ENCODE measurements at places on chromosomes 4 and X. TPM values are rescaled to one million over a fixed set of nuclear protein-coding genes. Genes with fewer than 3 reads are reported as not detected.

F8A1 gene
- 34.0 TPM for total RNA-seq

PAGE2 gene
- total RNA-seq: not detected

TFE3 gene
- 42.5 TPM for total RNA-seq

ATOH1 gene
- not detected for total RNA-seq

DNA sequence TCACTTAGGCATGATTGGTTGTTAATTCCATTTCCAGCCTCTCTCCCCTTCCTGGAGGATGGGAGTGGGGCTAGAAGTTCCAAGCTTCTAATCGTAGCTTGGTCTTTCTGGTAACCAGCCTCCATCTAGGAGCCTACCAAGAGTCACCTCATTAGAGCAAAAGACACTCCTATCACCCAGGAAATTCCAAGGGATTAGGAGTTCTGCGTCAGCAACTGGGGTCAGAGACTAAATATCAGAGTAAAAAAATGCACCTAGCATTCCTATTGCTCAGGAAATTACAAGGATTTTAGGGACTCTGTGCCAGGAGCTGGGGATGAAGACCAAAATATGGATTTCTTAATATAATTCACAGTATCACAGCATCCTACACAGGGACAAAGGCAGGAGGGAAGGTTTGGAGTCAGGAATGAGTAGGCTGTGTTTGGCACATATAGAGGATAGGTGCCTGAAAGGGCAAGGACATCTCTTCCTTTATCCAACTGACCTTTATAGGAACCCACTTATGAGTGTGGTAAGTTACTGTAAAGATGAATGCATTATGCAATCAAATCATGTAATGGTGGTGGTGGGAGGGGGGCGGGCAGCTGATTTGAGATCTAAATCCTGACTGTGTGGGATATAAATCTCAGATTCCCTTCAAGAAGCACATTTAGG lies 30.5 kb upstream of the LIMCH1 start:
- no peak for DNase-seq

- DNase-seq: no peak
Measured at GRCh38 chrX:17547658-17548057, 172.7 kb downstream of the NHS start.

DNA sequence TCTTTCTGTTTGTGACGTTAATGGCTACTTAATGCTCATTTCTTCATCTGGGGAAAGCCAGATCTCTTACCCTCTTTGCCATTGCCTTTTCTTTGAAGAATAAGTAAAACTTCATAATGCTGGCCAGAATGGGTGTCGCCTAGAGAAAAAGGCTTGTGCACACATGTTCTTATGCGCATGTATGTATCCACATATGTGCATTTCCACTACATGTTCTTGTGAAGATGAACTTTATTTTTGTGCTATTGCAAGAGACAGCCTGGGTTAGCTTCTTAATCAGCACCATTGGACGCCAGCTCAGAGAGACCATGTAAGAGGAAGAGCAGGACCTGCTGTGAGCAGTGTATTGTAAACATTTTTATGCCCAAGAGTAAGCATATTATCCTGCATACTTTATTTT lies 178.7 kb downstream of the SPRY1 start:
- no peak for DNase-seq

DNA sequence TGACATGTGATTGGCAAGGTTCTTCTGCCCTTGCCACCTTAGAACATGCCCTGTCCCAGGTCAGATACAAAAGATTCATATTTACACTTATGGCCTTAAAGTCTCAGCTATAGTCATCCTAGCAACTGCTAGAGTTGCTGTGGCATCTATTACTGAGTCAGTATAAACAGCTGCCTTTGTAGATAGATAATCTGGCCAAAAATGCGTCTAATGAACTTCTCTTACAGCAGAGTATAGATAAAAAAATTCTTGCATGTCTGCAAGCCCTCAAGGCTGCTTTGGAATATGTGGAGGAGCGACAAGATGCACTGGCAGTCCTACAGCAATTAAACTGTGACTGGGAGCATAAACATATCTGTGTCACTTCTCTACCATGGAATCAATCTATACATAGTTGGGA lies 1209.7 kb upstream of the PABPC4L start:
- DNase-seq: no peak

DNA sequence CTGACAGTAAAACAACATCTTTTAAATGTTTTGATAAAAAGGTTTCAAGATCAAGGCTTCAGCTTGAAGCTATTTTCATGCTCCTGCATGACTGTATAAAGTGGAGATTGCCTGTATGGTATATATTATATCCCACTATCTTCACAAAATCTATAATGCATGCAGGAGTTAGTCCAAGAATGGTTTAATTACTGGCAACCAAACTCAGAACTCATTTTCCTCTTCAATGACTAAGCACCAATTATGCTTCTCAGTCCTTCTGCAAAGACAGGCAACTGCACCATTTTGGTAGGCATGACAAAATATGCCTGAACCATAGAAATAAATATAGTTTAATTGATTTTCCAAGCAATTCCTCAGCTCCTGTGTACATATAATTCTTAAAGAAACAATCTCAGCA lies 54.5 kb downstream of the NPY5R start:
- DNase-seq: no peak

- DNase-seq: no peak
Measured at GRCh38 chr4:60396341-60397049, 803.6 kb upstream of the ADGRL3 start.

DNA sequence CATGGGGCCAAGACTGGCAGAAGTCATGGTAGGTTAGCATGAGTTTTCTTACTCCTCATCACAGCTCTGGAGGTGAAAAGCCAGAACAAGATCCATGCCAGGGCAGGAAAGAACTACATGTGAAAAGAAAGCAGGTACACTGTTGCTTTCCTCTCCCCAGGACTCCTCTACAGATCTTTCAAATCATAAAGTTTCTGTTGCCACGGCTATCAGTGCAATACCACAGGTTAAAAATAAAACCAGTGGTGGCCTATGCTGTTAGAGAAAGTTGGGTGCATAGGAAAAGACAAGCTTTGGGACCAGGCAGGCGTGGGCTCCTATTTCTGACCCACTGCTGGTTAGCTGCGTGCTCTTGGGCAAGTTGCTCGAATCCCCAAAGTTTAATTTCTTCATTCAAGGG lies 81.4 kb downstream of the SH3RF1 start:
- no peak for DNase-seq

DNA sequence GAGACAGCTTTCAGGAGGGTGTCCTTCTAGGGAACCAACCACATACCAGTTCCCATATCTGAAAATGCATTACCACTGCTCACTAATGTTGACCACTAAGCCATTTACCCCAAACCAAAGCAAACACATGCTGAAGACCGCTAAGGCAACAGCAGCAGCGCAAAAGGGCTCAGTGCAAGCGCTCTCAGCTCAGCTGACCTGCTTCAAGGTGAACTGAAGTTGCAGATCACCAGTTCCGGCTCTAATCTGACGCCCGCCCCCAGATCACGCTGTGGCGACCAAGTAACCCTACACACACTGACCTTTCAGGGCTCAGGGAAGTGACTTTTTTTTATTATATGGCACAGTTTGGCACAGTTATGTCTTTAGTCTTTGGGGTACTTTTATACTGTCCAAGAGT lies 5.8 kb downstream of the MECP2 start:
- no peak for DNase-seq

Data from chondrocyte (in vitro differentiated cells).